ENCODE measurements at places on chromosomes 1 and 21.

DNA sequence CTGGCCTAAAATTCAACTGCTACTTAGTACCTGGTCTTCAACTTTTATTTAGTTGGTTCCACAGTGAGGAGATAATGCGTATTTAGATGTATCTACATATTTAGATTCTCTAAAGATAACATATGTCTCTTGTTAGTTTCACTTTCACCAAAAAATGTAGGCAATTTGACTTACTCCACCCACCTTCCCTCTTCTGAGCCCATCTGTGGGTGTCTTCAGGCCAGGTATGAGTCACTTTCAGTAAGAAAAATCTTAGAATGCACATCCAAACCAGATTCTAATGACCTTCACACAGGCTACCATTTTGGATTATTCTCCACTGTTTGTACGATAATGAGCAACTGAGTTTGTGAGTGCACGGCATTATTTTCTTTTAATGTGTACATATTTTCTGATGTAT, 501.7 kb downstream of the NEGR1 start:
- no peak for DNase-seq

DNA sequence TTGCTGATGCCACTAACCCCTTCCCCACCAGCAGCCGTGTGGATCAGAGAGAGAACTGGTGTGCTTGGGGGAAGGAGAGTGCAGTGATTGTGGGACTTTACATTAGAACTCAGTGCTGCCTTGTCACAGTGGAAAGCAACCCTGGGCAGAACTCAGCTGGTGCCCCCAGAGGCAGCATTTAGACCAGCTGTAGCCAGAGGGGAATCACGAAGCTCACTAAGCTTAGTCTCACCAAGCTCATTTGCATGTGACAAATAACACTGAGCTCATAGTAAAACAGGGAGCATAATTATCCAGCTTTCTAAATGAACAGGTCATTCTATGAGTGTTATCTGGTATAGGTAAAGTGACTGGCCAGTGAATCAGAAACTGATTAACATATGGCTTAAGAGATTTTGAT, 9.8 kb upstream of the SMAP2 start:
- no peak for DNase-seq

- DNase-seq: no peak
Measured at GRCh38 chr1:210456731-210457255, 128.1 kb downstream of the HHAT start.

GRCh38 chr1:118202076-118202608, 17.1 kb upstream of the SPAG17 start:
- DNase-seq: no peak

- no peak for DNase-seq
Measured at GRCh38 chr1:153546371-153546770, 765 bp upstream of the S100A4 start.

- no peak for DNase-seq
Measured at GRCh38 chr1:180230416-180230790, 339 bp downstream of the LHX4 start.

DNA sequence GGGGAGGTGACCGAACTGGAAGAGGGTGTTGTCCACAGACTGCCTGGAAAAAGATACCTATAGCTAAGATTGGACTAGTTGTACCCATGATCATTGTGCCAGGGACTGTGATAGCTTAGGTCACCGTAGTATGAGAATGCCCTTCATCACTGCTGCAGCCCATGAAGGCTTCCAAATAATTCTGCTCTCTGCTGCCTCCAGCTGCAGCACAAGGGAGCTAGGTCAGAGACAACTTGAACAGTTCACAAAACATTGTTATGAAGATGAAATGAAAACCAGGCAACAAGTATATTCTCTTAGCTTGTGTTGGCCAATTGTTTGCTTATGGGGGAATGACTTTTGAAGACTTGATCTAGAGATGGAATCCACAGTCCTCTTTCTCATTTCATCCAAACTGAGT, 246.7 kb downstream of the MRPL39 start:
- no peak for DNase-seq

DNA sequence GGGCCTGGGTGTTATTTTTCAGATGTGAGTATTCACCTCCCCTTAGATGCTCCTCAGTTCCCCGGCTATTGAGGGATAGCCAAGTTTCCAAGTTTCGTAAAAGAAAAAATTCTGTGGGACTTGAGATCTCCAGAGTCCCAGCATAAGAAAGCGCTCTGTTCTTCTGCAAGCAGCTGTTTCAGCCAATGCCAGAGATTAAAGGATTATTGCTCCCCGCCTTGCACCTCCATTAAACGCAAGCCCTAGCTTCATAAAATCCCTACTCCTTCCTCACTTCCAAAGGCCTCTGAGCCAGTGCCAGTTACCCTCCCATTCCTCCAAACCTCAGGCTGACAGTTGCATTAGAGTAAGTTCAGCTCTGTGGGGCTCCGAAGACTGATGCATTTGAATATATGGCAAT, 56.4 kb downstream of the CHIA start:
- no peak for DNase-seq

DNA sequence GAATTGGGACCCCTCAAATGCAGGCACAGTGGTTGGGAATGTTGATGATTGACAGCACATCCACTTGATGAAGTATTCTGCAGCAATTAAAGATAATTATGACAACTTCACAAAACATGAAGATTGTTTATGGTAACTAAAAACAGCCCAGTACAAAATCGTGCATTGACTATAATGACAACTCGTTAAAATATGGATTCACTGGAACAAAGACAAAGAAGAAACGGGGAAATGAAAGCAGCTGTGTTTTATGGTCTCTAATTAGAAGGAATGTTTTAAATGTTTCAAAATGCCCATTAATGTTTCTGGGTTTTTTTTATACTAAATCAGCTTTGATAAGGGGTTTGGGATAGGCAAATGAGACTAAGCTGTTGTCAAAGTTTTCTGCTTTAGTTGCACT, 36.1 kb downstream of the NIPAL3 start:
- no peak for DNase-seq

DNA sequence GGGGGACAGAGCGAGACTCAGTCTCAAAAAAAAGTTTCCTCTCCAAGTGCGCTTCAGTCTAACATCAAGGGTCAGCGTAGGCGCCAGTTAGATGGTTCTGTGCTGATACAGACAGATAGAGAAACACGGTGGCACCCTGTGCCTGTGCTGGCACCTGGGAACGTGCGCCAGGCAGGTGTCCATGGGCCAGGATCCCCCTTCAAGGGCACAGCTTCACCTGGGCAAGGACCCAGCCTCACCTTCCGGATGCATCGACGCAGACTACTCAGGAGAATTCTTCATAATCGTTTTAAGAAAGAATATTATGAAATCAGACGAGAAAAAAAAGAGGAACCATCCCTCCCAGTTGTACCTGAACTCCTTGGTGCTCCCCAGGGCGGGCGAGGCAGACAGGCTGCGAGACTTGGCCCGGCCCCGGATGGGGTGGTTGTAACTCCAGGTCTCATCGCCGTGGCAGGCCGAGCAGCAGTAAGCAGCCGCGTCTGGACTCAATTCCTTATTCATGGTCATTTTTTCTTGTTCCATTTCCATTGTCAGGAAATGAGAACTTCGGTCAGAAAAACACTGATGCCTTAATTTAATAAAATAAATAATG, 13.3 kb downstream of the NADK start:
- DNase-seq: no peak

DNA sequence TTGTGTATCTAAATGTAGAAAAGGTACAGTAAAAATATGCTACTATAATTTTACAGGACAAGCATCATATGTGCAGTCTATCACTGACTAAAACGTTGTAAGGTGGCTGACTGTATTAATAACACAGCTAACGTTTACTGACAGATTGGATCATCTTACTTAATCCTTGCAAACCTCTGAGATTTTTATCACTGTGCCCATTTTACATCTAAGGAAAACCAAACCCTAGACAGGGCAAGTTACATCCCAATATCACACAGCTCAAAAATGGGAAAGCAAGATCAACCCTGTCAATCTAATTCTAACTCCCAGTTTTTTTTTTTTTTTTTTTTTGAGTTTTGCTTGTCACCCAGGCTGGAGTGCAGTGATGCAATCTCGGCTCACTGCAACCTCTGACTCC, 7.5 kb upstream of the RIT1 start:
- DNase-seq: no peak

DNA sequence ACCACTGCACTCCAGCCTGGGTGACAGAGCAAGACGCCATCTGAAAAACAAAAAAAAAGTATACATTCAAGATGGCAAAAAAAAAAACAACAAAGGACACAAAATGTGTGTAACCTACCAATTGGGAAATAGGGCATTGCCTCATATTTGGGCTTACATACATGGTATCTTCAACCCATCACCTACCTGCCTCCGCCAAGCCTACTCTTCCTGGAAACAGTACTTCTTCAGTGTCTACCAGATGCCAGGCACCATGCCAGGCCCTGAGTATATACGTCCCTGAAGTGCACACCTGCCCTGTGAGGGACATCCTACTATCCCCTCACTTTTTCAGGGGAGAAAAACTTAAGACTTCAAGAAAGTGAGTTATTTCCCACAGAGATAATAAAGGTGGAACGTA, 160.2 kb downstream of the TOMM20 start:
- DNase-seq: no peak

GRCh38 chr1:115924770-115925169, 51.5 kb upstream of the SLC22A15 start:
- no peak for DNase-seq

DNA sequence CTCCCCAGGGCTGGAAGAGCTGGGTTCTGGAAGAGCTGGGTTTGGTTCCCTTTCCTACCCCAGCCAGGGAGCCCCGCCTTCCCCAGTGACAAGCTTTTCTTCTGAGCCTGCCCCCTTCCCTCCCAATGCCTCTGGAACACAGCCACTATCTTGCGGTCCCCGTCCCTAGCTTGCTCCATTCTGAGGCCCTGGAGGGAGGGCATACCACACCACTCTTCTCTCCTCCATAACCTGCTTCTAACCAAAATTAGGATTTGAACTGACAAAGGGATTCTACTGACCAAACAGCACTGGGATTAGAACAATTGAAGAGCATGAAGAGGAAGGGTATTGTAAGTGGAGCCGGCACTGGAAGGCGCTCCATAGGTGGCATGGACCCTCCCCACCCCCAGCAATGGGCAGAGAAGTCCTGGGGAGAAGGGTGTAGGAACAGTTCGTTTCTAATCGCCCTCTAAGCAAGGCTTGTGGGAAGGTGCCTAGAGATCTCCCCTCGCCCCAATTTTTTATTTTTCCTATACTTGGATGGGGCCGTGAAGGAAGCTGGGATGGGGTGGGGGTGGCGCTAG, 690 bp downstream of the C1orf216 start:
- peak; percentile 75 for DNase-seq

Measured in iris pigment epithelial cell (primary cell).